Lower lobe of right lung (tissue), 2 donors: ENCODE measurements at places on chromosomes 12 and 14.

GRCh38 chr12:95318071-95318545 lies 100.5 kb downstream of the VEZT start:
- peaks cover 21% of the 10 kb centered on the region for H3K4me1 ChIP-seq
- peak overlapping the region; percentile 72 for H3K27ac ChIP-seq
- H3K27me3 ChIP-seq, result no peaks in the 10 kb centered on the region
- no peak overlapping the region for H3K4me3 ChIP-seq
- no peak for DNase-seq

DNA sequence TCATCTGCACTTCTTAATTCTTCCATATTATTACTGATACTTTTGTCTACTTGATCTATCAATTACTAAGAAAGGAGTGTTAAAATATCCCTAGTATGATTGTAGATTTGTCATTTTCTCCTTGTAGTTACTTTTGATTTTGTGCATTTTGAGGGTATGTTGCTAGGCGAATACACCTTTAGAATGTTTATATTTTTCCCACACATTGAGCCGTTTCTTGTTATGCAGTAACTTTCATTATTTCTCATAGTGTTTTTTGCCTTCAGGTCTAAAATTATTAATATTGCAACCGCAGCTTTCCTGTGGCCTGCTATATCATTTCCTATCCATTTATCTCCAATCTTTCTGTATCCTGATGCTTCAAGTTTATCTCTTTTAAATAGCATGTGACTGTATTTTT lies 44.6 kb upstream of the C12orf42 start:
- no peaks in the 10 kb centered on the region for H3K27me3 ChIP-seq
- no peak for DNase-seq
- H3K4me3 ChIP-seq, result no peak overlapping the region
- H3K36me3 ChIP-seq, result no peaks in the 10 kb centered on the region
- H3K27ac ChIP-seq, result no peak overlapping the region
- no peaks in the 10 kb centered on the region for H3K4me1 ChIP-seq

GRCh38 chr14:63991833-63992232 lies 139.0 kb downstream of the SYNE2 start:
- no peaks in the 10 kb centered on the region for H3K27me3 ChIP-seq
- no peaks in the 10 kb centered on the region for H3K4me1 ChIP-seq
- no peak for DNase-seq
- peaks cover 50% of the 10 kb centered on the region for H3K36me3 ChIP-seq

- peaks cover 60% of the 10 kb centered on the region for H3K36me3 ChIP-seq
- DNase-seq, result no peak
- H3K4me3 ChIP-seq, result no peak overlapping the region
Observed at GRCh38 chr12:57524814-57525614, 2.4 kb downstream of the MBD6 start.

- H3K36me3 ChIP-seq, result no peaks in the 10 kb centered on the region
- no peak for DNase-seq
- no peak overlapping the region for H3K27ac ChIP-seq
- H3K4me3 ChIP-seq, result no peak overlapping the region
- H3K4me1 ChIP-seq, result no peaks in the 10 kb centered on the region
Observed at GRCh38 chr14:84885061-84885460, 644.9 kb upstream of the FLRT2 start.
